ENCODE measurements at places on chromosomes 13 and 19.

DNA sequence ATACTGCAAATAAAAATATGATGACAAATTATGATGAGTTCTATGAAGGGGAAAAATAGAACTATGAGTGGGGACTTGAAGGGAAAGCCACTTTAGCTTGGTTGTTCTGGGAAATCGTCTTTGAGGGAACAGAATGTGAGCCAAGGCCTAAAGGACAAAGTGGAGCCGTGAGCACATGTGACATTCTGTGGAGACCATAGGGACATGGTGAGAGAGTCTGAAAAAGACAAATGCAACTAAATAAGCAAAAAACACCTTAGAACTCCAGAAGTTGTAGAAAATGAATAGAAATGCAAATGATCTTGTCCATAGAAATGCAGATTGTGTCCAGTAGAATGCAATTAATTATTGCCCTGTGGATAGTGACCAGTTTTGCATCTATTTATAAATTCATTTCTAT, 86.8 kb upstream of the ANKRD10 start:
- no peak for DNase-seq

- DNase-seq = no peak
These were observed 36.8 kb downstream of the ERICH4 start for GRCh38 chr19:41479757-41480191.

DNA sequence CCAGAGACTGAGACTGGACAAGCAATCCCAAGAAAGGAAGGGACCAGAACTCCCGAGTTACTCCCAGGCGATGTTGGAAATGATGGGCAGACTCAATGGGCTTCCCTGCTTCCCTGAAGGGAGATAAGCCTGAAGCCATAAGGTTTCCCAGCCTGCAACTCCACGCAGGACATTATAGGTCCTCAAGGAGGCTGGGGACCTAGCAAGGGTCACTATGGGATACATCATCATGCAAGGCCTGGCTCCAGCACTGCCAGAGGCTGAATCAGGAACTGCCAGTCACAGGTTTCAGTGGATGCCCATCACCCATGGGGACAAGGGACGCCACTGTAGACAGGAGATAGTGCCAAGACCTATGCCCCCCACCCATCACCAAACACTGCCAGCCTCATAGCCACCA, 338.7 kb downstream of the IRS2 start:
- peak; percentile 54 for DNase-seq

DNA sequence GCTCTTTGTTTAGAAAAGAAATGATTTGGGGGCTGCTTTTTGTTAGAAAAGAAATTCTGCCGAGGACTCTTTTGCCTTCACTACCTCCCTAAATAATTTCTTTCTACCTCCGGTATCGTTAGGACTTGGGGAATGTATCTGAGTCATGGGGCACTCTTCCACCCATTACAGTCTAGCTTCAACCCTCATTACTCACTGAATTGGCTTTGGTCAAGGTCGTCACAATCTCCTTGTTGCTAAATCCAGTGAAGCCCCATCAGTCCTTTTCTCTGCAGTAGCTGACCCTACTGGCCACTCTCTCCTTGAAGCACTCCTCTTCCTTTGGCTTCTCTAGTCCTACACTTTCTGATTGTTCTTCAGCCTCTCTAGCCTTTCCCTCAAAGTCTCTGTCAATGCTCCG, 34.0 kb downstream of the WDR87 start:
- no peak for DNase-seq

- no peak for DNase-seq
These were observed 16.0 kb downstream of the SMG9 start for GRCh38 chr19:43738780-43739211.

GRCh38 chr13:25397763-25398162, 26.0 kb downstream of the ATP8A2 start:
- DNase-seq = no peak

- no peak for DNase-seq
These were observed 2.2 kb downstream of the CAPS start for GRCh38 chr19:5916181-5916708.

DNA sequence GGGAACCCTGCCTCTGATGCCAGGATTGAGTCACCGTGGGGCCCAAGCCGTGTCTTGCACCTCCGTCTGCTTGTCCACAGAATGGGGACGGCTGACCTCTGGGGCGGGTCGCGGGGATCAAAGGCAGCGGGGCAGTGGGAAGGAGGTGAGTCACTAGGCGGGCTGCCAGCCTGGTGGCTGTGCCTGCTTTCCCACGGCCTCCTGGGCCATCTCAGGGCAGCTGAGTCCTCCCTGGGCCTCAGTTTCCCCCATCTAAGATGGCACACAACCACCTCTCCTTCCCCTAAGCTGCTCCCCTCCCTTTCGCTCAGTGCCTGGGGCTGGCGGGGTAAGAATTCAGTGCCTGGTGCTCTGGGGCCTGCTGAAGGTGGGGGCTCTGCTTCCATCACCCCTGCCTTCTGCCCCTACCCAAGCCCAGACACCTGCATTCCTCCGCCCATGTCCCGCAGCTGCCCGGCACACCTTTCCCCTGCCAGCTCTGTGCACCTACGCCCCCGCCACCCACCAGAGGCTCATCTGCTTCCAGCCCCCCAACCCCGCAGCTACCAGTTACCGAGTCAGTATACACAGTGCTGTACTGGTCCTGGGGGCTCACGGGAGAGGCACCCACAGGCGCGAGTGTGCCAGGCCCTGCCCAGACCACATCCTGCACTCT, 3.5 kb downstream of the MKNK2 start:
- peak; percentile 67 for DNase-seq

- DNase-seq = no peak
These were observed at the start of gene KLK3 for GRCh38 chr19:50854636-50855410. KLK3 (plus strand) TSS chr19:50854915; CDS start chr19:50854956, 41 bp downstream.

DNA sequence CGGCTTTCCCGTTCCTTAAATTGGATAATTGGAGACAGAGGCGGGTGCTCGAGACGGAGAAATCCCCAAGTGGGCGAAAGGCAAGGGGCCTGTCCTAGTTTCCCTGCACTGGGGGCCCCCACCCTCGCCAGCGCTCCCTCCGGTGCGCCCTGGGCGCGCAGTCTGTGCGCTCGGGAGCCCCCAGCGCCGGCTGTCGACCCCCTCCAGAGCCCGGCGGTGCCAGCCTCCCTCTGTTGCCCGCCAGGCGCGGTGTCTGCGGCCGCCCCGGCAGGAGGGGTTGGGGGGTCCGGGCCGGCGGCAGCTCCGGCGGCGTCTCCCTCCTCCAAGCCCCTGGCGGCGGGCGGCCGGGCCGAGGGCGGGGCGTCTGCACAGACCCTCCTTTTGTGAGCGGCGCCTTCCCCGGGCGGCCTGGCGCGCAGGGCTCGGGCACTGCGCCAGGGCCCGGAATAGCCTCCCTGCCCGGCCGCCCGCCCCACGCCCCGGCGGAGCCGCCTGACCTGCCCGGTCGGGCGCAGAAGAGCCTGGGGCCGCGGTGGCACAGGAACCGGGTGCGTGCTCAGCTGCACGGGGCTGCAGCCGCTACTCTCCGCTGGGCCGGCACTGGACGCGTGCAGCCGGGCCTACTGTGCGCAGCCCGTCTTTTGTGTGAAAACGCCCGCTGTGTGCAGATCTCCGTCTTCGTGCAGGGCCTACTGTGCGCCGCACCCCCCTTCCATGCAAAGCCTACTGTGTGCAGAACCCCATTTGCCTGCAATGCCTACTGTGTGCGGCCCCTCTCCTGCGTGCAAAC, 13.2 kb downstream of the GADD45B start:
- no peak for DNase-seq

- no peak for DNase-seq
These were observed 6.4 kb upstream of the PPP6R1 start for GRCh38 chr19:55265173-55265572.

DNA sequence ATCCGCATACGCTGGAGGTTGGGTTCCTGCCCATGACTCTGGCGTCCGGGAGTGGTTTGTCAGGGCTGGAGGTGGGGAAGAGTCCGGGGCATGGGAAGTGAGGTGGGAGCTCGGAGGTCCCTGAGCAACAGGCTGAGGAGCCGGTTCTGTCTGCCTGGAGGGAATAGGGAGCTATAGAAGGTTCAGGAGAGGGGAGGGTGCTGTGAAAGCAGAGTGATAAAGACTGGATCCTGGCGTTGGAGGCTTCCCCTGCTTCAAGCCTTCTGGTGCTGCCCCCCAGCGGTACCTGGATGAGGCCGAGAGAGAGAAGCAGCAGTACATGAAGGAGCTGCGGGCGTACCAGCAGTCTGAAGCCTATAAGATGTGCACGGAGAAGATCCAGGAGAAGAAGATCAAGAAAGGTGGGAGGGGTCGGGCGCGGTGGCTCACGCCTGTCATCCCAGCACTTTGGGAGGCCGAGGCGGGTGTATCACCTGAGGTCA, 2.6 kb downstream of the HMG20B start:
- DNase-seq = peak; percentile 70

DNA sequence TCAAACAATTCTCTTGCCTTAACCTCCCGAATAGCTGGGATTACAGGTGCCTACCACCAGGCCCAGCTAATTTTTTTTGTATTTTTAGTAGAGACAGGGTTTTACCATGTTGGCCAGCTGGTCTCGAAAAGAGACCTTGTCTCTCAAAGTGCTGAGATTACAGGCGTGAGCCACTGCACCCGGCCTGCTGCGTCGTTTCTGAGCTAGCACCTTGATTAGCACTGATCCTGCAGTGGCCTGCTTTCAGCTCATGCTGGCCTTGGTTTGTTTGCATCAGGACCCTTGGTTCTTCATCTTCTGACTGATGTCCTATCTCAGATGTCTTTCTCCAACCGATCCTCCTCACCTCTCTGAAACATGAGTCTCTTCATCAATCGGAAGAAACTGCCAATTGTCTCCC, 4.9 kb upstream of the TFDP1 start:
- DNase-seq = no peak

- peak; percentile 85 for DNase-seq
These were observed at the start of gene TBXA2R for GRCh38 chr19:3606690-3607289. TBXA2R (minus strand) TSS chr19:3606875; CDS start chr19:3600634, 6,241 bp downstream.

GRCh38 chr19:4120559-4121272, 3.2 kb downstream of the MAP2K2 start:
- DNase-seq = no peak

GRCh38 chr13:40252241-40252640, 414.2 kb downstream of the FOXO1 start:
- DNase-seq = no peak

DNA sequence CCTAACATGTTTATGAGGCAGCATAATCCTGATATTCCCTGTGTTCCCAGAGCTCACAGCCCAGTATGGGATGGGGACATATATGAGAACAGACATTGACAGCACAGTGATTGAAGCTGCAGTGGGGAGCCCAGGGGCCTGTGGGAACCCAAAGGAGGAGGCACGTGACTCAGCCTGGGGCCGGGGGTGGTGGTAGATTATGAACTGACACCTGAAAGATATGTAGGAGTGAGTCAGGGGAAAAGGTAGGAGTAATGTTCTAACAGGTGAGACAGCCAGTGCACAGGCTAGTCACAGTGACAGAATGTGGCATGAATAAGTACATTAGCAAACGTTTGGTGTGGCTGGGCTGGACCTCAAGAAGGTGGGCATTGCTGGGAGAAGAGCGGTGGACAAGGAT, 29.0 kb downstream of the CKM start:
- no peak for DNase-seq

GRCh38 chr19:46082728-46083050, 41.8 kb downstream of the IGFL3 start:
- DNase-seq = no peak

DNA sequence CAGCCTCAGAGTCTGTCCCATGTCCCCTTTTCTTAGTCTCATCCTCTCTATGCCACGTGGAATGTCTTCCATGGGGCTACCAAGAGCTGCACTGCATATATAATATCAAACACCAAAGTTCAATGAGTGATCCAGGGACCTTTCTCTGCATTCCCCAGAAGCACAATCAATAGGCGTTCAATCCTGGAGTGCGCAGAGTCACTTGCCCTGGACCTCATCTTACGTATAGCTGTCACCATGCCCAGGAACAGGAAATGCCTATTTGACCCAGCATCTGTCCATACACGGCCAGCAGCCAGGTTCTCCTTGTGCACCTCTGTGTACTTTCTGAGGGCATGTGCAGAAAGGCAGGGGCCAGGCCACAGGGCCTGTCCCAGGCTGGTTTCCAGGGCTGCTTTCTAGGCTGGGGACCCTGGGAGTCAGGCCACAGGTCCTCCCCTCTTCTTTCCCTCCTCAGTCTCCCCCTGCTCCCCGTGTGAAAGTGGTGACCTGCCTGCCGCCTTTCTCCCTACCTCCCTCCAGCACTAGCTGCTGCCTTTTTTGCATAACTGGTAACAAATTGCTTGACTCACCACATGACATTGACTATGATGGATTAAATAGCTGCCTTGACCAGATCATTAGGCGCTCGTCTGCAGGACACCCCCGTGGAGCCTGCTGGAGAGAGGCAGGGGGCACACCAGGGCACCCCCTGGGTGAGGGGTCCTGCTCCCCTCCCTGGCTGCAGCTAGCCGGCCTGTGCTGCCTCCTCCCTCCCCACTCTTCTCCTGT, 222.0 kb downstream of the ZNF536 start:
- DNase-seq = no peak

GRCh38 chr13:36858290-36858689, 39.3 kb downstream of the RFXAP start:
- peak; percentile 65 for DNase-seq

DNA sequence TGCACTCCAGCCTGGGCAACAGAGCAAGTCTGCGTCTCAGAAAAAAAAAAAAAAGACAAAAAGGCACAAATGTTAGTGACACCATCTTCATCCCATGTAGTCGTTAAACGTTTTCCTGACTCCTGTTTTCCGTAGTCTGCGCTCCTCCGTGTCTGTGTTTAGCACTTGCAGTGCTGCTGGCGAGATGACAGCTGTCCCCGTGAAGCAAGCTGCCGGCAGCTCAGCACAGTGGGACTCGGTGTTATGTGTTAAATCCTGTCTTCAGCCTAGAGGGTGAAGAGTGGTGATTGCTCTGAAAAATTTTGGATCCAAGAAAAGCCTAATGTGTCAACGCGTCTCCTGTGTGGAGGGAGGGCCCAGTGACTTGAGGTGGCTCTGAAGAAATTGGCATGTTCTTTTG, 18.4 kb downstream of the UBXN6 start:
- no peak for DNase-seq

DNA sequence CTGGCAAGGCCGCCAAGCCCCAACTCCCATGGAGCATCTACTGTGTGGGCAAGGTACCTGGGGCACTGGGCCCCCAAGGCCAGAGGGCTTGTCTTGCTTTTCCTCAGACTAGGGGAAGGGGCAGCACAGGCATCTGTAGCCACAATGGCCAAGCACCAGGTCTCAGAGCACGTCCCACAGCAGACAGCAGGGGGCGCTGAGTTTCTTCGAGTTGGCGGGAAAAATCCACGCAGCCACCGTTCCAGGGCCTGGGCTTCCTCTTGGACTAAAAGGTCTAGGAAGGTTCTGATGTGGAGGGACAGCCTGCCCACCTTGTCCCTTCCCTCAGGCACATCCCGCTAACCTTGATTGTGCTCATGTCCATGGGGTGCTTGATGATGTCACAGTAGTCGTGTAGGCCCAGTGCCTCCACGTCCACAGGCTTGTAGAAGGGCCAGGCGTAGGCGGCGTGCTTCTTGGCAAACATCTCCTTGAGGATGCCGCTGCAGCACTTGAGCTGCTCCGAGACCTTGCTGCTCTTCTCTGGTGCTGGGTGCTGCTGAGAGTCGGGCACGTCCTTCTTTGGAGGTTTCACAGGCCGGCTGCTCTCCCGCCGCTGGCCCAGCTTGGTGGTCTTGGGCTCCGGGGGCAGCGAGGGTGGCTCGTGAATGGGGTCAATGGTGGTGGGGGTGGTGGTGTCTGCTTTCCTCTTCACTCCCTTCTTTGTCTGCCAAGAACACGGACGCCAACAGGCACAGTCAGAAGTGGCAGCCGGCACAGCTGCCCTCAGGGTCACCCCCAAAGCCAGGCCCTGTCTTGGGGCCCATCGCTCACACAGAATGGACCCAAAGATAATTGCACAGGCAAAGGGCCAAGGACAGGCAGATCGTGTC, 32.0 kb upstream of the EPHX3 start:
- peak; percentile 92 for DNase-seq
